ENCODE measurements at places on chromosomes 3 and 15.

GRCh38 chr3:37968813-37969595 lies 21.6 kb upstream of the VILL start:
- DNase-seq = no peak

GRCh38 chr15:95210436-95210981 lies 979.1 kb downstream of the MCTP2 start:
- no peak for DNase-seq

- DNase-seq = no peak
Measured at GRCh38 chr3:27535809-27536392, 51.7 kb upstream of the SLC4A7 start.

DNA sequence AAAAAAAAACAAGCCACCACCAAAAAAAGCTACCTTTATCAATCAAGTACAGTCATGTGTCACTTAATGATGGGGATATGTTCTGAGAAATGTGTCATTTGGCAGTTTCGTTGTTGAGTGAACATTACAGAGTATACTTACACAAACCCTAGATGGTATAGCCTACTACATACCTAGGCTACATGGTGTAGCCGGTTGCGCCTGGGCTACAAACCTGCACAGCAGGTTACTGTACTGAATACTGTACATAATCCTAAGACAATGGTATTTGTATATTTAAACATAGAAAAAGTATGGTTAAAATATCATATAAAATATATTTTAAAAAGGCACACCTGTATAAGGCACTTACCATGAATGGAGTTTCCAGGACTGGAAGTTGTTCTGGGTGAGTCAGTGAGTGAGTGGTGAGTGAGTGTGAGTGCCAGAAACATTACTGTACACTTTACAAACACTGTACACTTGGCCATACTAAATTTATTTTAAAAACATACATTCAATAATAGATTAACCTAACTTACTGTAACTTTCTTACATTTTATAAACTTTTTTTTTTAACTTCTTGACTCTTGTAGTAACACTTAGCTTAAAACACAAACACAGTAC lies 25.9 kb upstream of the JMJD7 start:
- no peak for DNase-seq

DNA sequence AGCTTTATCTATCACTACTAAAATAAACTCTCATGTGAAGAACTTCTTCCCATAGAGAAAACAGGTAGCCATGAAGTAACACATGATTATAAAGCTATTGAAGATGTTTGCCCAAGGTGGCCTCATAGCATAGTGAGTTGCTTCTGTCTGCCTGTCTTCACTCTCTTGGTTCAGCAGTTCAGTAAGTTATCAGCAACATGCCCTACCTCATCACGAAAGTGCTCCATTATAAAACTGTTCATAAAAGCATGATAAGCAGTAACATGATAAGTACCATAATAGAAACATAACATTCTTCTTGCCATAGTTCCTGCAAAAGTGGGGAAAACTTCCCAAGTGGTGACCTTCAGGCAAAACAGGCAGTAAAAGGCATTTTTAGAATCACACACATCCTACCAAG lies 45.6 kb downstream of the MRPL3 start:
- DNase-seq = no peak

DNA sequence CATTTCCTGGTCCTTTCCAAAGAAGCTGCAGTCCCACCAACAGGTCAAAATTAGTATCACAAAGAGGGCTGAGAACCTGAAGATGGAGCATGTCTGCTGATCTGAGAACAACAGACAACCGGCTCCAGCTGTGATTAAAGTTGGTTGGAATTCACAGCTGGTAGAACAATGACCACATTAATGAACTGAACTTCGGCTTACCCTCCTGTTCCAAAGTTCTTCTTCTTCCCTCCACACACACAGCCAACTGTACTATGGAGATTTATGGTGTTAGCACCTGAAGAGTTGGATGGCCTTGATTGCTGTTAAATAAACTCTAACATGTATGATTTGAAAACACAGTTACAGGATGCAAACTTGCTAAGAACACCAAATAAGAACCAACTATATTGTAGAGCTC lies 27.4 kb upstream of the ROPN1 start:
- no peak for DNase-seq

GRCh38 chr3:185280572-185281365 lies 26.9 kb upstream of the EHHADH start:
- no peak for DNase-seq

- DNase-seq = no peak
Measured at GRCh38 chr3:25665315-25666280, 891 bp upstream of the TOP2B start.

DNA sequence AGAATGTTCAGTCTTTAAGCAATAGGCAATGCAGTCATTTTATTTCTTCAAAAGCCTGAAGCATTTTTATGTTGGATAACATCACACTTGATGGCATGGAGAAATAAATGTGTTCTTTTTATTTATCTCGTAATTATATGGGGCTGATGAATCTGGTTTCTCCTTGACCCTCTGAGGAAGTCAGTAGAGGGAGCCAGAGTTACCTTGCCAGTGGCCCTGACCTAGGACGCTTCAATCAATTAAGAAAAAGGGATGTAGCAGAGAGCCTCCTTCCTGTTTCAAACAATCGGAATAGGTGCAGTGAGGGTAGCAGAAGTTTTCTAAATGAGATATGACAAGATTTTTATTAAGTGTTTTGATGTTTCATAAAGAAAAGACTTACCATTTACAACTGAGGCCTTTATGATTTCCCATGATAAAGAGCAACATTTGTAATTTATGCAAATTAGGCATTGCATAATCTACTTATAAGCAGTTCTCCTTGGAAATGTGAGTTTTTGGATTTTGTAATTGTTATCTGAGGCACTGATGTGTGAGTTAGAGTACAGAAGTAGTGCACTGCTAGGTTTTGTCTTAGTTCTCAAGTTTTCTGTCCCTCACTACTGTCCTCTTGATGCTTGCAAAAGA lies 129.1 kb downstream of the RAP2B start:
- no peak for DNase-seq
